ENCODE measurements at places on chromosomes 1 and 21. TPM values are rescaled to one million over a fixed set of nuclear protein-coding genes. Genes with fewer than 3 reads are reported as not detected.

RUNX1 gene
- total RNA-seq, result 31.0 TPM

C1orf210 gene
- not detected for total RNA-seq

MYBPH gene
- not detected for total RNA-seq

KCNJ9 gene
- total RNA-seq, result not detected

NES gene
- 49.6 TPM for total RNA-seq

IFI44L gene
- 22.8 TPM for total RNA-seq

LENEP gene
- total RNA-seq, result not detected

TBCE gene
- 39.5 TPM for total RNA-seq

RHEX gene
- total RNA-seq, result not detected

LDLRAD1 gene
- not detected for total RNA-seq

LYST gene
- 10.4 TPM for total RNA-seq

SPRR2A gene
- not detected for total RNA-seq

NPPB gene
- total RNA-seq, result 11.5 TPM

PRDM16 gene
- total RNA-seq, result 1.1 TPM

FAM167B gene
- 0.38 TPM for total RNA-seq

BCL2L15 gene
- total RNA-seq, result under 0.01 TPM

LRRC7 gene
- under 0.01 TPM for total RNA-seq

SPRR4 gene
- total RNA-seq, result not detected

MRPS14 gene
- total RNA-seq, result 21.1 TPM

C1QTNF12 gene
- total RNA-seq, result 0.85 TPM

NPR1 gene
- 0.85 TPM for total RNA-seq

PDPN gene
- total RNA-seq, result 0.77 TPM

CPTP gene
- 11.5 TPM for total RNA-seq

SLC45A1 gene
- total RNA-seq, result 1.4 TPM

IGSF21 gene
- total RNA-seq, result not detected

RNF186 gene
- total RNA-seq, result not detected

LCK gene
- total RNA-seq, result not detected

GJC2 gene
- total RNA-seq, result 2.7 TPM

HFM1 gene
- total RNA-seq, result 0.28 TPM

RAP1GAP gene
- 0.56 TPM for total RNA-seq

KCNK1 gene
- total RNA-seq, result 0.56 TPM

SV2A gene
- 8.7 TPM for total RNA-seq

PTPN7 gene
- not detected for total RNA-seq

CACNA1E gene
- total RNA-seq, result under 0.01 TPM

NR0B2 gene
- not detected for total RNA-seq

TMEM82 gene
- not detected for total RNA-seq

SPRR1A gene
- not detected for total RNA-seq

SPATA1 gene
- 0.96 TPM for total RNA-seq

ANKRD65 gene
- total RNA-seq, result under 0.01 TPM

MAP1LC3C gene
- total RNA-seq, result 0.28 TPM

XKR8 gene
- total RNA-seq, result 3.4 TPM

UROD gene
- total RNA-seq, result 148 TPM
